ENCODE measurements at places on chromosomes 11 and 22. TPM values are rescaled to one million over a fixed set of nuclear protein-coding genes. Genes with fewer than 3 reads are reported as not detected.

PICK1 gene
- 41.5 TPM for polyA plus RNA-seq

GRCh38 chr22:30089655-30089974 lies 9.4 kb downstream of the HORMAD2 start:
- DNase-seq, result no peak

IL17REL gene
- not detected for polyA plus RNA-seq

DNA sequence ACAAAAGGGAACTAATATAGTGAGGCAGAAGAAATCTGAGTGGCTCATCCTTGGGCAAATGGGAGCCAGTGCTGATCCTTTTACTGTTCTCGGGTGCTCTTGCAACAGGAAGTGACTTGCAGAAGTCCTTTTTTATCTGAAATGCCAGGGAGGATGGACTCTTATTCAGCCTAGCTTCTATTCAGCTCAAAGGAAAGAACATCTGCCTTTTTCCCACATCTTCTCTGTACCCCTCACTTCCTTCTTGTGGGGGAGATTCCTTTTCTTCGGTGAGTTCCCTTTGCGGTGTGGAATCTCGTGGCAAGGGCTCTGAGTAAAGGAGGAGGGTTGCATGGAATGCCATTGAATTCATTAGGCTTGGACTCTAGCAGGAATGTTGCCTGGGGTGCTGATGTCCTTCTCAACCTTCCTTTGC lies 76.2 kb downstream of the ZBTB16 start:
- DNase-seq, result no peak

- peak; percentile 10 for DNase-seq
These were observed 5.1 kb downstream of the USP35 start for GRCh38 chr11:78193806-78194205.
